ENCODE measurements at places on chromosomes 7 and 10. TPM values are rescaled to one million over a fixed set of nuclear protein-coding genes. Genes with fewer than 3 reads are reported as not detected.

LRRC18 gene
- total RNA-seq = not detected

LIPF gene
- total RNA-seq = not detected

TAS2R41 gene
- total RNA-seq = not detected

OLAH gene
- total RNA-seq = under 0.01 TPM

GRCh38 chr7:55193245-55193644 is 171.9 kb upstream of the LANCL2 start:
- peak; percentile 22 for DNase-seq

- DNase-seq = no peak
Measured at GRCh38 chr7:101557978-101558741, 70.9 kb downstream of the MYL10 start.

GRCh38 chr10:72074574-72075375 is 13.6 kb downstream of the SPOCK2 start:
- DNase-seq = no peak

DNA sequence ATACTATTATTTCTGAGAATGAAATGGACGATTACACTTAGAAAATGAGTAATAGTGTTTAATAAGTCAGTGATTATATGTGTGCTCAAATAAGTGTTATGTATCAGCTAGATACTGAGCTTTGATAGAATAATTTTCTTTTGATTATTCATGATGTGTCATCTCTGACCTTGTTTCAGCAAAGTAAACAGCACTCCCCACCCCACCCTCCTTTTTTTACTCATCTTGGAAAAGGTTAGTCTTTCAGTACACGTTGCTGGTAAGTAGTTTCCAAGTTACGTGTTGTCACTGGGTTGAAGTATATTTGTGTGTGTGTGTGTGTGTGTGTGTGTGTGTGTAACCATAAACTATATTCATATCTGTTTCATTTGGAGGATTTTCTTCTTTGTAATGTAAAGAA is 84.1 kb downstream of the GNAI1 start:
- DNase-seq = peak; percentile 95

- peak; percentile 93 for DNase-seq
Measured at GRCh38 chr7:94374231-94374630, 20.5 kb upstream of the COL1A2 start.

All from IMR-90 (cell line).